Posterior cingulate gyrus (tissue), 11 donors: ENCODE measurements at places on chromosomes 5 and 9.

DNA sequence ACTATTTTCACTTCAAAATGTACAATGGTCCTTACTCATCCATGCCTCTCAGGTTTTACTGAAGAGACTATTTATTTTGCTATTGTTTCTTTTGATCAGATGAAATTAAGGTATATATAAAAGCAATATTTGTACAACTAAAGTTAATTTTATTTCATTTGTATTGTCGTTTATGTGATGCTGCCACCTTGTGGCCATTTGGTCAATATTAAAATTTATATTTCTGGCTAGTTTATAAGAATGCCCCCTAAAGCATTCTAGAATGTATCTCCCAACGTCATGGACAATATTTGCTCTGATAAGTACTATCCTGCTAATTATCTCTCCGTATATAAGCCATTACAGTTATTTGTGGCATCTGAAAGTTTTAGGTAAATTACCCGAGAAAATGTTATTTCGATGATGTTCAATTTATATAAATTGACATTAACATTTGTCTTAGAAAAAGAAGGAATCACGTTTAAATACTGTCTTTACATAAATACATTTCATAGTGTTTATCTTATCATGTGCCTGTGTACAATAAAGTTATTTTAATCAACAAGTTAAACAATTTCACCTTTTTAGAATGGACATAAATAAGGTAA is 680.0 kb downstream of the TAF11L14 start:
- DNase-seq = no peak

GRCh38 chr5:36363744-36364143 is 62.0 kb upstream of the RANBP3L start:
- DNase-seq = no peak

DNA sequence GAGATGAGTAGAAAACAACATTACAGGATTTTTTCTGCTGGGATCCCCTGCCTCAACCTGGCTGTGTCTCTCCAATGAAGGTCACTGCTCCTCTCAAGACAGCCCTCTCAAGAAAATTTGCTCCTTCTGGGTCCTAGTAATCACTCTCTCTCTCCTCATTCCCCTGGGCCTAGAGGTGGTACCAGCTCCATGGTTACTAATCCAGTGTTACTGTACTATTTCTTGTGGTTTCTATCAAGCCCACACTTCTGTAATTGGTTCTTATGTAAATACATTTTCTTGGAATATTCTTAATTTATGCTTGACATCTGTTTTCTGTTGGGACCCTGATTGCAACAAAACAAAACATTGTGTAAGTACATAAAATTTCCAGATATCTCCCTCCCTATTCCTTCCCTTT is 123.8 kb upstream of the RORB start:
- no peak for DNase-seq

DNA sequence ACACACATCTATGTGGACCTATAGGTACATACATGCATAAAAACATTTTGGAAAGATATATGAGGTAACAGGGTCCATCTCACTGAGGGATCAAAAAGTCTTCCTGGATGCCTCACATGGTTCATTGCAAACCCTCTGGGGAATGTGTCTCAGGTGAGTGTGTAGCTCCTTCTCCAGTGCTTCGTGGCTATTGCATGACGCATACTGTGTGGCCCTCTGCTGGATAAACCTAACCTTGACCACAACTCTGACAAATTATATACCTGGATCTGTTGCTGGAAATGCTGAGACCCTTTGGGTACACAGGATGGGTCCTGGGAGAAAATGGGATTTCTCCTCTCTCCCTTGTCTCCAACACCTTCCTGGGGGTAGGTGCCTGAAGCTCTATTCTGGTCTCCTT is 91.9 kb downstream of the JAKMIP2 start:
- no peak for DNase-seq

GRCh38 chr5:65734921-65735320 is 12.9 kb downstream of the NLN start:
- no peak for DNase-seq

GRCh38 chr5:173866243-173866857 is 21.8 kb upstream of the CPEB4 start:
- DNase-seq = peak; percentile 94

DNA sequence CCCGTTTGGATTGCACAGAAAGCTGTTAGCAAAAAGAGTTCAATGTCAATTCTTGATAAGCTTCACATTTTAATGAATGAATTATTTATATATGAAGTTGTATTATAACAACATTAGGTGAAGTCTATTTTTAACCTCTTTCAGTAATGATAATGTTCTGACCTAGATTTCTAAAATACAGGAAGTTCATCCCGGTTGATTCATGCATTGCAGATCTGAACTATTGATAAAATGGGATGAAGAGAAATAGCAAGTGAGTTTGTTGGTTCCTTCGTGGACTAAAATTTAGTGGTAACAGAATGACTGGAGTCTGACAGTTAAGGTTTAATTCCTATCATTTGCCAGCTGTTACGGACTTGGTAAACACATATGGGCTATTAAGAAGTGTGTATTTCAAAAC is 180.5 kb downstream of the PCSK1 start:
- DNase-seq = no peak

GRCh38 chr5:136560126-136560525 is 194.8 kb upstream of the TRPC7 start:
- DNase-seq = no peak

DNA sequence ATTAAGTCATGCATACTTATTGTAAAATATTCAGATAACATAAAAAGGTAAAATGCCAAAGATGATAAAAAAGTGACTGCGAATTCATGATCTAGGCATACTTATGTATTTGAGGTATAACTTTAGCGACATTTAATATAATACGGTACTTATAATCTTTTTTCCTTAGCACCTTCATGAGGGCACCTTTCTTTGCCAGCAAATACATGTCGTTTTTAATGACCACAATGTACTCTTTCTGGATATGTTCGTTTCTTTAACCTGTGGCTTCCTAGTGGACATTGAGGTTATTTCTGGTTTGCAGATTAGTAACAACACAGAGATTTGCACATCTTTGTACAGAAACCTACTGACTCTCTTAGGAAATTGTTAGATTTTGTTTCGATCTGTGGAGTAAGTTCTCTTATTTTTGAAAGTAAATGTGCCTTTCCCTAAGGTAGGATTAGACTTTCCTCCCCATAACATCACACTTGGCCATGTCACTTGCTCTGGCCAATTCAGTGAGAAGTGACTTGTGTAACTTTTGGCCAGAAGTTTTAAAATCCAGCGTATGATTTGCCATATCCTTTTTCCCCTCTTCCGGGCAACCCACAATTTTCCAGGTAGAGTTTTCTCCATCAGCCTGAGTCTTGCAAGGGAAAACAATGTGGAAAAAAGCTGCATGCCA is 24.4 kb downstream of the ANKRD33B start:
- DNase-seq = no peak

DNA sequence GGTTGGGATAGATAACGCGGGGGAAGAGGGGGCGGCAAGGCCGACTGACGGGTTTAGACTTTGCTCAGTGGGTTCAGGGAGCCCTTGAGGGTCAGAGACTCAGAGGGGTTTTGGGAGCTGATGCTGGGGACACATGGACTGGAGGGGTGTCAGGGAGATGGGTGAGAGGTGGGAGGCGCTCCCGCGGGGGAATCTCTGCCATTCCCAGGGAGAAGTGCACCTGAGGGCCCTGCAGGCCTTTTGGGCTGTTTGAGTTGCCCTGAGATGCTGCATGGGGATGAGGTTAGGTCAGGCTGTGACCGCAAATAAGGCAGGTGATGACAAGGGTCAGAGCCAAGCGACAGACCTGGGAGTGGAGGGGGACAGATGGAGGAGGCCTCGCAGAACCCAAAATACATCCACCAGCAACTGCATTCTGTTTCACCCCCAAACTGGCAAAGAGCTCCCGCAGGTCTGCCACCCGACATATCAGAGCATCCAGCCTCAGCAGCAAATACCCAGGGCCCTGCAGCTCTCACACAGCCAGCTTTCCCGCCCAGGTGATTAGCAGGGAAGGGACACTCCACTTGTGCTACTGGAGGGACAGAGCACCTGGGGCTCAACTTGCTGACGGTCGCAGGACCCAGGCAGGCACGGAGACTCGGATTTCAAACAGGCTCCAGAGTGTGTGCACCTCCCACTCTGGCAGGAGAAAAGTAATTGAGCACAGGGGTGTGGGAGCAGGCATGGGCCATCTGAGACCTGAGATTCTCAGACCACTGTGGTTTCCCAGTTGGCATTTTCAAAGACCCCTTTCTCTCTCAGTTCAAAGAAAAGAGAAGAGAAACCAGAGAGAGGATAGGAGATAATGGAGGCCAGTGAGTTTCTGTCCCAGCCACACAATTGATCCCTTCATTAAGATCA is 26.4 kb downstream of the TMOD1 start:
- no peak for DNase-seq

DNA sequence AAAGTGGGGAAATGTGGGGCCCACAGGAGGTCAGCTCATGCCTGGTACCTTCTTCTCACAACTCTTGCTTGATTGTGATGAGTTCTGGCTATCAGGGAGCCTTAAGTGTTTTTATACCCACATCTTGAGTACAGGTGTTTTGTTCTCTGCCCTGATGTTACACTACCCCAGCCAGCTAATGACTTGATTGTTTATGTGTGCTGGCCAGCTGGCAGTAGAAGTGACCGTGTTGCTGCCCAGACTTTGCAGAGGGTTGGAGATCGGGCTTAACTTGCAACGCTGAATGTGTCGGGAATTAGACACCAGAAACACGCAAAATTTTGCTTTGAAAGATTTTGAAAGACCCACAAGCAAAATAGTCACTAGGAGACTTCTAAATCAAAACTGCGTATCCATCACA is 16.9 kb upstream of the ZDHHC11B start:
- DNase-seq = no peak

GRCh38 chr9:126131066-126132010 is 195.3 kb upstream of the MVB12B start:
- DNase-seq = no peak

DNA sequence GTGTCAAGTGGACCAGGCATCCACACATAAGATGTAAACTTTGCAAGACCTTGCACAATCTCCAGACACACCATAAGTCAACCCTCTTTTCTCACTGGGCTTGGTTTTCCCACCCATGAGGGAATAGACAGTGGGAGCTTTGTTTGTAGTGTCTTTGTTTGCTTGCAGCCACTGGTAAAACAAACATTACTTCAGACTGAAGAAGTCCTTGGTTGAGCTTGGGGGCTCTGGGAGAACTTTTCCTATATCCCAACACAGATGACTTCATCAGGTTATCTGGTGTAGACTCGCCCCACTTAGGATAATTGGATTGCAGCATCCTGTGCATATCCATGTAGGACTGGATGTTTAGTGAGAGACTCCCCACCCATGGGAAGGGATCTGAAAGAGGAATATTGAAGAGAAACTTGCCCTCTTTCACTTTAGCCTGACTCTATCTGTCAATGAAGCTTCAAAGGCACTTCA is 11.5 kb upstream of the ADGRV1 start:
- DNase-seq = no peak

- no peak for DNase-seq
Measured at GRCh38 chr5:139925650-139926640, 117.2 kb downstream of the NRG2 start.
